ENCODE measurements at places on chromosomes 7 and 10.
A peak's percentile ranks its signal among the peaks of the same experiment; 100 is the strongest.

- no peak for DNase-seq
These were observed 3.7 kb upstream of the MCU start for GRCh38 chr10:72688208-72688651.

GRCh38 chr7:117718116-117718835 is 155.0 kb downstream of the CTTNBP2 start:
- no peak for DNase-seq

DNA sequence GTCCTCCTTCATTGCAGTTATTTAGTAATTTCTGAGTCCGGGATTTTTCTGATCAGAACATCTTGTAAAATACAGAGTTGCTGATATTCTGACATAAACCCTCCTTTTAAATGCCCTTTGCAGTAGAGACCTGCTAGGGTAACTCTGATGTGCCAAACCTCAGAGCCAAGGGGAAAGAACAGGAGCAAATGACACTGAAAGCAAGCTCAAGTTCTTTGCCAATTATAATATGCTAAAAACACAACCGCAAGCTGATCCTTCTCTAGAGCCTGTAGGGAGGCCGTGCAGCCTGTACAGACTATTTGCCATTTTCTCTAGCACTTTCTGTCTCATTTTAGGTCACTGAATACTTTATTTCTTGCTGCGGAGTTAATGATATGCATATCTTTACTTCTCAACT is 240.4 kb downstream of the CAMK1D start:
- no peak for DNase-seq

DNA sequence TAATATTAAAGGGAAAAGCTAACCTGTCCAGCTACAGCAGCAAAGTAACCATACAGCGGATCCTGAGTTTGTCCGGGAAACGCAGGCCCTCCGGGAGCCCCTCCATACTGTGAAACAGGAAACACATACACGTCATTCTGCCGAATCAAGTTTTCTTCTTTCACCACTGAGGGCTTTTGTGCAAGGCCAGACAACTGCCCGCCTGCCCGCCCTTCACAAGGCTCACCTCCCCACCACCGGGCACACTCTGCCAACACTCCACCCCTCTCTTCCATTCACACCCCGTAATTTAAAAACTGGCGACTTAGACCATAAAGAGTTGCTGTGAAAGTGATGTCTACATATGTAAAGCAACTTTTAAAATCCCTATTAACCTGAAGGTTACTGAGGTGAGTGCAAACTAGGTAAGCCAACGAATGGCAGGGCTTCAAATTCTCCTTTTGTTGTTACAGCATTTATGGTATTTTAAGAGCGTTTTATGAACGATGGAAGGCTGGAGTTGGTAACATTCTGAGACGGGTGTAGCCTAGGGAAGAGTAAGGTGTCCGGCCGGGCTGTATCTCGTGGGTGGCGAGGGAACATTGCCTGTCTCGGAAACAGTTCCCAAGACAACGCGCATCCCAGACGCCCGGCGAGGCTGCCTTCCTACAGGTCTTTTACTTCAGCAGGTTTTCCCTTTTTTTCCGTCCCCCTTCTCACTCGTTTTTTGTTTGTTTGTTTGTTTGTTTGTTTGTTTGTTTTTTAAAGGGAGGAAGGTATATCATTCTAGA is 817 bp downstream of the SRI start:
- no peak for DNase-seq

DNA sequence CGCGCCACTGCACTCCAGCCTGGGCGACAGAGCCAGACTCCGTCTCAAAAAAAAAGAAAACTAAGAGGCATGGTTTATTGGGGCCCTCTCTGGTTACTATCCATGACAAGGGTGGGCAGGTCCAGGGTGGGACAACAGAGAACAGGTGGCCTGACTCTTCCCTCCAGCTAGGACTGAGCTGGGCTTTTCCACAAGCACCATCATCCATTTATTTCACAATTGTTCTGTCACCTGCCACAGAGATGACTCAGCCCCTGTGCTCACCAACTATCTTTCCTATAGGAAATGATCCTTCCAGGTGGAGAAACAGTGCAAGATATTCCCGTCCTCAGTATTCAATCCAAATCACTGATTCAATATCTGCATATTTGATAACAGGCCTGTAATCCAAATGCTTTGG is 44.9 kb upstream of the MYL10 start:
- DNase-seq = no peak

GRCh38 chr7:12839508-12840153 is 152.2 kb downstream of the ARL4A start:
- no peak for DNase-seq

DNA sequence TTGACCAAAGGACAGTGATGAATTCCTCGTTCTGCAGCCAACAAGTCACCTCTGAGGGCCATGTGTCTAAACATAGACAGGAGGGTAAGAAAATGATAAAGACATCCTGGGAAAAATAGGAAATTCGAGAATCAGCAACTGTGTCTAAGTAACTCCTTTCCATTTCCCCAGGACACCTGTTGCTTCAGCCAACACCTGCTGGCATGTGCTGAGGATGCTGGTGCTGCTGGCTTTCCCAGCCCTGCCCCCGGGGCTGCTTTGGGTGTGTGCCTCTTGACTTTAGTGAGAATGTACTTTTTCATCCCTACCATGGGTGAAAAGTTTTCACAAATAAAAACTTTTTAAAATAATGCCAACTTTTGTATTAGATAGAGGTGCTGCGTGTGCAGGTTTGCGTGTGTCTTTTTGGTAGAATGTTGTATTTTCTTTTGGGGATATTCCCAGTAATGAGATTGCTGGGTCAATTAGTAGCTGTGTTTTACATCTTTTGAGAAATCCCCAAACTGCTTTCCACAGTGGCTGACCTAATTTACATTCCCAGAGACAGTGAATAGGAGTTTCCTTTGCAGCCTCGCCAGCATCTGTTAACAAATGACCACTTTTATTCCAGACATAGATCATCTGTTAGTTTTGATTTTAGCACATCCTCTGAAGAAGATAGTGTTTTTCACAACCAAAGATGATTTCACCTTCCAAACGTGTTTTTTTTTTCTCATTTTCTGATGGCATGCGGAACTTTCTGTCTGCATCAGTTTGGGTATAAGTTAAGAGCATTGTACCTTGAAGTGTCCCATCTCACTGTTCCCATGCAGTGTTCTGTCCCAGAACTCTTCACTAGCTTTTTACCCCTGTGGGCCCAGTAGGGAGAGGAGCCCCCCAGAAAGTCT is 104.2 kb upstream of the ACBD5 start:
- no peak for DNase-seq

GRCh38 chr7:21969822-21970221 is 24.1 kb upstream of the CDCA7L start:
- no peak for DNase-seq

GRCh38 chr7:70591643-70592042 is 540.3 kb upstream of the GALNT17 start:
- DNase-seq = no peak

DNA sequence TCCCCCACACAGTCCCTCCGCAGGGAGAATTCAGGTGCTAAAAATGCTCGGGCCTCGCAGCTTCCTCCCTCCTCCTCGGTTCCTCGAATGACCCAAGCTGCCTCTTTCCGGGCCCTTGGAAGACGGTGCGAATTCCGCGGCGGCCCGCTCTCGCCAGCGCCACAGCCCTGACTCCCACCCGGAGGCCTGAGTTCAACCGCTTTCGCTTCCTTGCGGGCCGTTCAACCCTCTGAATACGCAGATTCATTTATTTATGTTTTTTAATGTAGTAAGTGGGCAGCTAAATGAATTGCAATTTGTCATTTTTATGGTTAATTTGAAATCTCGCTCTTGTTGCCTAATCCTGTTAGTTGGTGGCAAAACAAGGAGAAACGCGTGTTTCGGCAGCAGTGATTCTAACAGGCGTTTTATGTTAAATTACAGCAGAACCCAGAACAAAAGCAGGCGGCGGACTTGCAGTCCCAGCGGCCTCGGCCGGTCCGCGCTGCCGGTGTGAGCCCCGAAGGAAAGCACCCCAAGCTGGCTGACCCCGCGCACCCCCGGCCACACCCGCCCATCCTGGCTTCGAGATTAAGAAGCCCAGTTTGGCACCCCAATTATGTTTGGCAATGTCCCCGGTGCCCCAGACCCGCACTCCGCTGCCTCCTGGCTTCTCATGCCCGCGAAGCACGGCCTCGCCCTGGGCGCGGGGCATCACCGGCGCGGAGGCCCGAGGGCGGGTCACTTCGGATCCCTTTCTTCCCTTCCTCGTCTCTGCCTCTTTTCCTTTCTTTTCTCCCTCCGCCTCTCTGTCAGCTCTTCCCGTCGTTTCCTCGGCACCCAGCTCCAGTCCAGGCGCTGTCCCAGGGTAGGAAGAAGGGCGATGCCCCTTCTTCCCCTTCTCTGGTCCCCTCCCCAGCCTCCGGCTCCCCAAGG is 75.9 kb downstream of the INSIG1 start:
- DNase-seq = no peak

- DNase-seq = no peak
These were observed 71.6 kb downstream of the HERPUD2 start for GRCh38 chr7:35623381-35623780.

GRCh38 chr7:130831817-130832481 is 97.9 kb upstream of the KLF14 start:
- no peak for DNase-seq

DNA sequence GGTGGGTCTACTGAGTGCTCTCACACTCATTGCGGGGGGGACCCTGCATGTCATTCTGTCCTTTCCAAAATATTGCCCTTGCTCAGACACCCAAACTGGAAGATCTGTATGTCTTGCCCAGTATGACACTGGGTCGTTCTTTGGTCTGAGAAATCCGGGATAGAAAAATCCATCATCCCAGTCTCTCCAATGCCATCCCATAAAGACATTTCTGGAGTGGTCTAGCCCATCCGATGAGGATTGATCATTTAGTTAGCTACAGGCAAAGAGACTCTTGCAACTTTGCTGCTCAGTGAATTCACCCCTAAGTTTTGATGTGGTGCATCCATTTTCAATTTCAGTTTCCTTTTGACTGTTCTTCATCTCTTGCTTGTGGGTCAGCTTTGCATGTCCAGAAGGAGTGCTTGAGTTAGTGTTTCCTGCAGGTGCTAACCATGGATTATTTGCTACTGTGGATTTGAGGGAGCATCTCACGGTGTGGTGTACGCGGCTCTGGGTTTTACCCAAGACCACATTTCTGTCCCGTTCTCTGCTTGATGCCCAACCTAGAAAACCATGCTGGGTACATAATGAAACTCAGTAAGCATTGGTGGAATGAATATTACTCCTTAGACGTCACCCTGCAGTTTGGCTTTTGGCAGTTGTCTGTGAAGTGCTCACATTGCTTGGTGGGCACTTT is 247.0 kb upstream of the MKI67 start:
- no peak for DNase-seq

DNA sequence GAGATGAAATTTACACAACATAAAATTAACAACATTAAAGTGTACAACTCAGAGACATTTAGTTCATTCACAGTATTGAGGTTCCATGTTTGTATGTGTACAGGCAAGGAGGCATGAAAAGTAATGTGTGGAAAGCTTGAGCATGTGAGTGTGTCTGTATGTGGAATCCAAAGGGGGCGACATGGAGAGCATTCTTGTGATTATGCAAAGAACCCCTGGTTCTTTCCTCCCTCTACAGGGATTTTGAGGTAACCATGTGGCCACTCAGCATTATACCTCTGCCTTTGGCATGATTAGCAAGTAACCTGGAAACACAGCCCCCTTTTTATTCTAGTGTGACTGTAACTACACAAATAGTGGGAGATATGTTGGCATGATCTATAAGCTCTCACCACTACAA is 21.0 kb downstream of the OR2F1 start:
- DNase-seq = no peak

- no peak for DNase-seq
These were observed 48.1 kb upstream of the GLCCI1 start for GRCh38 chr7:7920481-7920880.

DNA sequence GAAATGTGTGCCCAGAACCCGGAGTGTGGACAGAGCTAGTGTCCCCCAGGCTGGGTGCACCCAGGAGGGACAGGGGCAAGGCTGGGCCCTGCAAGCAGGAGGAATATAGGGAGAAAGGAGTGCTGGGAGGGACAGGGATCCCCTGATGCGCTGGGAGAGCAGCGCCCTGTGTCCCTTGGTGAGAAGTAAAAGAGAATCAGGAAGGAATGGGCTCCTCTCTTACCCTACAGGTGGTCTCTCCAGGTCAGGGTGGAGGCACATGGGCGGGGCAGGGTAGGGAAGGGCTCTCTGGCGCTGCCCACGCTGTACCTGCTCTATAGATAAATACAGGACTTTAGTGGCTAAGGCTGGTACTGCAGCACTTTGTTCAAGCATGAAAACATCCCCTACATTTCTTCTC is 753.8 kb downstream of the GRID1 start:
- no peak for DNase-seq

DNA sequence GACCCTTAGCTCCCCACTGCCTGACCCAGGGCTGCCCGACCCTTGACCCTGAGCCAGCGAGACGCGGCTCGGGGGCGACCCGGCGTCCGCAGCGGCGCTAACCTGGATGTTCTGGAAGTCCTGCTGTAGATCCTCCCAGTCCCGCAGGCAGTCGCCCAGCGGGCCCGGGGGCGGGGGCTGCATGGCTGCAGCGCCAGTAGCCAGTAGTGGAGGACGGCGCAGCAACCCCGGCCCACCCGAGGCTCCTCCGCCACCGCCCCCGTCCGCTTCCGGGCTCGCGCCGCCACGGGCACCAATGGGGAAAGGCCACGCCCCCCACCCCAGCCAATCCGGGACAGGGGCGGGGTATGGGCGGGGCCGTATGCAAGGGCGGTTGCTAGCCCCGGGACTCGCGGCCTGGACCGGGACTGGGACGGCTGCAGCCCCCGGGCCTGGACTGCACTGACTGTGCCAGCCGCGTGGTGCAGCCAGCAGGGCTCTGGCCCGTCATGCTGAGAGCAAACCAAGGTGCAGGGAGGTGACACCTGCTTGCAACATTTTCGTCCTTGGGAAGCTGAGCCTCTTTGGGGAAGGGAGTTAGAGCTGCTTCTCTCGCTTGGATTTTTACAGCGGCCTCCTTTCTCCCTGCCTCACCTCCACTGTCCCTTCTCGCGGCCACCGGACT is at the start of gene TMEM120A:
TMEM120A (minus strand) TSS at position 208 of the 664 bp plus-strand sequence; CDS start at position 183, 25 bp downstream.
- DNase-seq = peak; percentile 44

- DNase-seq = no peak
These were observed 441.8 kb downstream of the RPS24 start for GRCh38 chr10:78475437-78475836.

GRCh38 chr10:73998623-73998928 is 660 bp downstream of the VCL start:
- DNase-seq = no peak

- DNase-seq = no peak
These were observed 115.2 kb downstream of the ZFAND4 start for GRCh38 chr10:45557275-45557905.

DNA sequence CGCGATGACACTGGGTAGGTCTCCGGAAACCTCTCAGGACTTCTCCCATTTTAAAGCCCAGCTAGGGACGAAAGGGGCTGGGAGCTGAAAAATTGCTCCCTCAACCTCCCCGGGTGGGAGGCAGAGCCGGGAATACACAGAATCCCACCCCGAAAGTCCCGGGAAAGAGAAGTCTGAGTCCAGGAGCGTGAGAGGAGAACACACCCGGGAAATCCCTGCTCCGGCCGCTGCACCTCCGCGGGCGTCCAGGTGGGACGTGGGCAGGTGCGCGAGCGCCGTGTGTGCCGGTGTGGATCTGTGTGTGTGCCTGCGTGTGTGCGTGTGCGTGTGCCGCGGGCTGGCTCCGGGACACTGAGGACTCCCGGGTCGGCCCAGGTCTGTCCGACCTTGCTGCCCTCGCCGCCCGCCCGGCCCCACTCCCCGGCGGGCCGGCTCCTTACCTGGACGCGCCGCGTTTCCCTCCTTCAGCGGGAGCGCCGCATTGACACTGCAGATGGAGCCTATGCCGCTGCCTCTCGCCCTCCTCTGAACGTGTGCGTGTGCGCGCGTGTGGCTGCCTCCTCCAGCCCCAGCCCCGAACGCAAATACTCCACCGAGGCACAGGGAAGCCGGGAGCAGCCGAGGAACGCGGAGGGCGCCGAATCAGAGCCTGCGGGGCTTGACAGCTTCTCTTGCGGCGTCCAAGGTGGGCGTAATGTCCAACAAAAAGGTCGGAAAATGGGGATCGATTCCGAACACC is at the start of gene PLXNA4:
PLXNA4 (minus strand) TSS at position 489 of the 739 bp plus-strand sequence. CDS start 67,777 bp downstream, outside the sequence.
- no peak for DNase-seq

Data from NCI-H1436 treated with DMSO at 0.1 percent for 48 hours (cell line).